ENCODE measurements at places on chromosomes 2 and 18.

- DNase-seq, result no peak
These were observed 17.4 kb downstream of the FARP2 start for GRCh38 chr2:241373446-241373845.

DNA sequence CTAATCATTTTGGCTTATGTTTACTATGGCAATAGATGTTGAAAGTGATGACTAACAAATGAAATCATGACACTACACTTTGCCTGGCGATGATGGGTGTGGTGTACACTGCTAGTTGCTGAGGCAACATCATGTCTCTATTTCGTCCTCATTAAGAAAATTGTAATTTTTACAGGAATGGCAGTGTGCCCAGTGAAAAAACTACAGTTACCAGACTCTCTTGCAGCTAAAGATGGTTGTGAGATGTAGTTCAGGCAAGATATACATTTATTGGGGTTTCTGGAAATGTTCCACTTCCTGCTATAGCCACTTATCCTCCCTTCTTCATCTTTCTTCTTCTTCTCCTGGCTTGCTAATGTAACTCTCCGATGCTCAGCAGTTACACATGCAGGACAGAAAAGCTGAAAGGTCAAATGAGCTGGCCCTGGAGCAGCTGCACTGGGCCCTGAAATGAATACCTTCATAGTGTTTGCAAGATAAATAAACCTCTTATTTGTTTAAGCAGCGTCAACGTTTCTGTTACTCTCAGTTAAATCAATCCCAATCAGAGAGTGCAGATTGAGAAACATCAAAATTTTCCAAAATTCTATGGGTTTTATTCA, 46.0 kb downstream of the SOCS6 start:
- no peak for DNase-seq

- no peak for DNase-seq
These were observed 33.0 kb downstream of the PDK1 start for GRCh38 chr2:172588931-172589330.

DNA sequence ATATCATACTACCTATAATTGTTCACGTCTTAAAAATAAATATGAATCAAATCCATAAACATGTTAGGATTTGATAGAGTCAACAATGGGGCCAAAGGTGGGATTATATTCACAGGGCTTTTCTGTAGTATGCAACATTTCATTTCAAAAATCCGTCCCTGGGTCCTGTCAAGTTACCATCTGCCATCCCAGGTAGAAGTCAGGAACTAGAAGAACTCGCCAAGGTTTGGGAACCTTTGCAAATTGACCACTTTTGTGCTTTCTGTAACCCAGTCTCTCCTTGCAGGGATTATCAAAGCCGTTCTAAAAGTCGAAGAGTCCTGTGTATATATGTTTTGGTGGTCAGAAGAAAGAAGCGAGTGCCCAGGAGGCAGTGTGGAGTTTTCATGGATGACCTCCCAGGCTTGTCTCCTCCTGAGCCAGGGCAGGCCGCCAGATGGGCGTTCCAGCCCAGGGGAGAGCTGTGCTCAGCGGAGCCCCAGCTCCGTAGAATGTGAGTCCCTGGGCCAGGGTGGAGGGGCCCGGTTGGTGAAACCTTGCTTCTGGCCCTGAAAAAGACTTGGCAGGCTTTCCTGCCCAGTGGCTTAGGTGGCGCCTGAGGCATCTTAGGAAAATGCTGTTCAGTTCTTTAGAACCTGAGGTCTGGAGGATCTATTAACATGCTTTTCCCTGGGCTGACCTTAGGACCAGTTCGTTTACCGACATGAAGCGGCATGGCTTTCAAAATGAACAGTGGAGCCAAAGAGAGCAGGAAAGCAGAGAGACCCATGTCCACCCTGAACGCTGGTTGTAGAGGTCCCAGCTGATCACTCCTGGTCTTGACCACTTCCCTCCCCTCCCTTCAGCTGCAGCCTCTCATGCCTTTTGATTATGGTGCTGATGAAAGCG, 69.2 kb downstream of the LONRF2 start:
- DNase-seq, result no peak

- no peak for DNase-seq
These were observed 54.4 kb downstream of the COL5A2 start for GRCh38 chr2:189125195-189125594.

GRCh38 chr2:64899081-64899865, 89.9 kb upstream of the SLC1A4 start:
- DNase-seq, result no peak

DNA sequence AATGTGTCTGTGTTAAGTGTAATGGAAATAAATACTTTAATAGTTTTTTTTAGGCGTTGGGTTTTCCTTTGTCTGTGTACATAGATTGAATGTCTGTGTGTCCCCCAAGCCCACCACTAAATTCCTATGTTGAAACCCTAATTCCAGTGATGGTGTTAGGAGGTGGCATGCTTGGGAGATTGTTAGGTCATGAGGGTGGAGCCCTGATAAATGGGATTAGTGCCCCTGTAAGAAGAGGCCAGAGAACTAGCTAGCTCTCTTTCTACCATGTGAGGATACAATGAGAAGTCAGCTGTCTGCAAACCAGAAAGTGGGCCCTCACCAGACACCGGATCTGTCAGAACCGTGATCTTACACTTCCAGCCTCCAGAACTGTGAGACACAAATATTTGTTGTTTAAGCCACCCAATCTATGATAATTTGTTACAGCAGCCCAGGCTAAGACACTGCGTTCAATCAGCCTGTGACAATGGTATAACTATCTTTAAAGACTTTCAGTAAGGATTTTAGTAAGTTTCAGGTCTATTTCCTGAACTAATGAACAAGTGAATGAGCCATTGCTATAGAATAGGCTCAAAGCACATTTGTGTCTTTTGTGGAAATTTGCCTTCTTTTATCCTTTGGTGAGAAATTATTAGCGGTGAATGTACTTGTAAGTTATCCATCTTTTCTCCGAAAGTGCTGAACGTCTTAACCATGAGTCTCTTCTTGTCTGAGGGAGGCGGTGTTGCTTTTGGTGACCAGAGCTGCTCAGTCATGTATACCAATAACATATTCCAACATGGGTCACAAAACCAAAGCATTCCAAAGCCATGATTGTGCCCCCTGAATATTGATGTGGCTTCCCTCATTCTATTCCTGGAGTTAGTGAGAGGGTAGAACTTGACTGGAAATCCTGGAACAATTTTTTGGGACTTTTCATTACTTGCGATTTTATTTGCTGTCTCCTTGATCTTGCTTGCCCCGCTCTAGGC, 29.6 kb upstream of the IL1R1 start:
- DNase-seq, result no peak

GRCh38 chr18:51011709-51012108, 18.3 kb upstream of the SMAD4 start:
- DNase-seq, result no peak

DNA sequence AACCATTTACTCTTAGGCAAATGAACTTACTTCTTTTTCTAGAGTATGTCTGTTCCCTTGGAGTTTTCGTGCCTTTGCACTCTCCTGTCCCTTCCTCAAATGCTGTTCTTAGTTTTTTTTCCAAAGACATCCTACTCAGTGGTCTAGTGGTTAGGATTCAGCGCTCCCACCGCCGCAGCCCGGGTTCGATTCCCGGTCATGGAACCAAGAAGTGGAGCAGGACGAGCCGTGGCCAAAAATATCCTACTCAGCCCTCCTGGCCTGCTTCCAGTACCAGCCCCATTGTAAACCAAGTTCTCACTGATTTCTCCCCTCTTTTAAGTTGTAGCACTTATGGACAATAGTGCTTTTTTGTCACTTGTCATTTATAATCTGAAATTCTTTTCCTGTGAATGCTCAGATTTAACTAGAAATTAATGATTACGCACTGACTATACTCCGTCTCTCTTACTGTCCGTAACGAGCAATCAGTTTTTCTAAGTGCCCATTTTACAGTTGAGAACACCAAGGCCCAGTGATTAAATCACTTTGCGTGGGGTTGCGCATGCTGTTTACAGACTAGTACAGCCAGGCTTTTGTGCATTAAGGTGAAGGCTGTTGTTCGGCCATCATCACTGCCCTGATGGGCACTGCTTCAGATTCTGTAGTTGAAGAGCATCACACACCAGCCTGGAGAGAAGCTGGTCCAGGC, 17.9 kb downstream of the GREB1 start:
- DNase-seq, result no peak

DNA sequence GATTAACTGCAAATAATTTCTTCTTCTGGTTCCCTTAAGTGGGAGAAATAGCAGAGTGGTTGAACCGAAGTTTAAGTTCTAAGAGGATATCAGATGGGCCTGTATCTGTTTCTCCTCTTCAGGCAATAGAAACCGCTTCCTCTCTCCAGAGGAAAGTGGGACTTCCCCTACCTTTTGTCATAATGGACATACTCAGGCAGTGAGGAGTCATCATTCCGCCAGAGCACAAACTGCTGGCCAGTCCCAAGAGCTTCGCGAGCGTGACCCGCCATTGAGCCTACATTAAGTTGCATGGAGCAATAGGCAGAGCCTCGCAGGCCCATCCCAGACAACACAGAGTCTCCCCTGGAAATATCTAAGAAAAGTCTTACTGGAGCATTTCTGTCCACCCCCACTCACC, 158.9 kb downstream of the LDLRAD4 start:
- no peak for DNase-seq

GRCh38 chr2:10598501-10598900, 91.3 kb downstream of the NOL10 start:
- no peak for DNase-seq

DNA sequence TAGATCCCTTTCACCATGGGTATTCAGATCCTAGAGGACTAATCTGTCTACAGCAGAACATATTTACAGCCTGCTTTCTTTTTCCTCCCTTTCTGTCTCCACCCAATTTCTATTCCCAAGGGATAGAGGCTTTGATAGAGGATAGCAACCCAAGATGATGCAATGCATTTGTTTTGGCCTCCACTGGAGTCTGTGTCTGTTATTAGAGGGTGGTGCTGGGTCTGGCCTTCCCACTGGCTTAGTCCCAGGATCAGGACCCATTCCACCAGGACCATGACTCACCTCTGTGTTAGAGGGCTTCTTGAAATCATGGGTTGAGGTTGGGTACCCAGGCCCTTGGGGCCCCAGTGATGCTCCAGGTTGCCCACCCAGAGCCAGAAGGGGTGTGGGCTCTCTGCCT, 239.7 kb upstream of the TNP1 start:
- no peak for DNase-seq

DNA sequence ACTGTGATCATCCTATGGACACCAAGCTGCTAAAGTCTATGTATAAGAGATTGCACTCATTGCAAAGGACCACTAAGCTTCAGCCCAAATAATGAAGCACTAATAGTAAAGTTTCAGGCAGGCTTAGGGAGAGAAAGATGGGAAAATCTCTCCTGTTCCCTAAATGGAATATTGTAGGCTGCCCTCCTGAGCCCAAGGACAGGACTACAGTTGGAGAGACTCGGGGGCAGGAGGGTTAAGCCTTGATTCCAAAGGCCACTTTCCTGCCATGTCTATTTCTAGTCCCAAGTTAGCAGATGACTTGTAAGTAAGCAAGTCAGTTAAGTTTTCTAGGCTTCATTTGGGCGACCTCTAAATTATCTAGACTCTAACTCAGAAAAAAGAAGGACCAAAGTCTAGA, 9.0 kb downstream of the TMEM247 start:
- no peak for DNase-seq

DNA sequence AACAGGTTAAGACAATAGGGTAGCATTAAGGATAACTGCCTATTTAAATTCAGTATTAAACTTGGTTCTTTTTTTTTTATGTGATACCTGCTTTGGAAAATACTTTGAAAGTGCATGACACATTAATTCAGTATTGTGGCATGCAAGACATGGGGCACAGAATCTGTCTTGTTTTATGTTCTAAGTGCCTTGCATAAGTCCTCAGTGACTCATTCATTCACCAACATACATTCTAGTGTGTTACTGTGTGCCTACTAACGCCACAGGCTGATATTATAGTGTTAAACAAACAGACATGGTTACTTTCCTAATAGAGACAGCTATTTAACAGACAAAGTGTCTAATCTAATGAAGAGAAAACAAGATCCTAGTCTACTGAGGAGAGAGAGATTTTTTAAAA, 91.7 kb downstream of the GCA start:
- no peak for DNase-seq

DNA sequence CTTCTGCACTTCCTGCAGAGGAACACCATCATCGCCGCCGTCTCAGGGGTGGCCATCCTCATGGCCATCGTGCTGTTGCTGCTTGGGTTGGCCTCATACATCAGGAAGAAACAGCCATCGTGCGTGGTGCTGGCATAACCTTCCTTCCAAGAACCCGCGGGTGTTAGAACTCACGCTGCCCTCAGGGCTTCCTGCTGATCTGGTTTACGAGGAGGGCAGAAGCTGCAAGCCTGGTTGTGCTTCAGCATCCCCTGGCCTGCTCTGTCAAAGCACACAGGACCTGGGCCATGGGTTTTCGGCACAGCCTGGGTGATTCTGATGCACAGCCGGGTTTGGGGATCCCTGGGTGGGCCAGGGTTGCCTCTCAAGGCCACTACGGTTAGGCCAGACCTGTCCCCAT, 12.2 kb upstream of the ZAP70 start:
- no peak for DNase-seq

- no peak for DNase-seq
These were observed 136.3 kb downstream of the TMEM163 start for GRCh38 chr2:134582547-134582899.
